ENCODE measurements at places on chromosomes 7 and 10.

DNA sequence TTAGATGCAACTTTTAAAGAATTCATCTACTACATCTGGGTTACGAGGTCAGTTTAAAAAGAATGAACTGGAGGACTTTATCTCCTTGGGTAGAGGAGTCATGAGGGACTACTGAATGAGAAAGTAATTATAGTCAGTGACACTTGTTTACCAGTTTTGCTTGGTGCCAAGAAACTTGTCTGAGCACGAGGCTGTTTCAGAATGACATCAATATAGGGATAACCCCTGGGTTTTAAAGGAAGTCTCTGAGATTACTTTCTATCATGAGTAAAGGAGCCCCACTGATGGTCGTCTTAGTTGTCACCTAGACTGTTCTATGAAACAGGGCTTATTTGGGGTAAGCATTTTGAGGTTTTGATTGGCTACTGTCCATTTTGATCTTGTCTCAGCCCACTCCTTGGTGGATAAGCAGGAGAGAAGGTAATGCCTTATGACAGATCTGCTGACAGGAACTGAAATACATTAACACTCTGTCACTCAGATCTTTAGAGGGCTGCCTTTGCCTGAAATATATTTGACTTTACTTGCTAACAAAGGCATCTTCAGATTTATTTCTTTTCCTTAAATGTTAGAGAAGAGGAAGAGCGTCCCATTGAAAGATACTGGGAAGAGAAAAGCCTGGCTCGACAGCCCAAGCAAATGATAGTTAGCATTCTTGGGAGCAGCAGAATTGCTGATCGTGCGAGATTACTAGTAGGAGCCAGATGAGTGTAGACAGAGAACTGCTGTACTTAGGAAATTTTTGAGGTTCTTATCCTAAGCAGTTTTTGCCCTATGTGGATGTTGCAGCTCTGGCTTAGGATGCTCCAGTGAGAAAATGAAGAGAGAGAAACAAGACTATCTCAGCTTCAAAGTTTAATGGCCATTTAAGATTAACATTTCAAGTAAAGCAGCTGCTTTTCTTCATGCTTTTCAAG, 299.2 kb upstream of the LRGUK start:
- no peak for DNase-seq

- no peak for DNase-seq
Measured at GRCh38 chr7:128458956-128459355, 3.3 kb downstream of the HILPDA start.

GRCh38 chr7:14478834-14479510, 423.6 kb downstream of the DGKB start:
- DNase-seq, result no peak

DNA sequence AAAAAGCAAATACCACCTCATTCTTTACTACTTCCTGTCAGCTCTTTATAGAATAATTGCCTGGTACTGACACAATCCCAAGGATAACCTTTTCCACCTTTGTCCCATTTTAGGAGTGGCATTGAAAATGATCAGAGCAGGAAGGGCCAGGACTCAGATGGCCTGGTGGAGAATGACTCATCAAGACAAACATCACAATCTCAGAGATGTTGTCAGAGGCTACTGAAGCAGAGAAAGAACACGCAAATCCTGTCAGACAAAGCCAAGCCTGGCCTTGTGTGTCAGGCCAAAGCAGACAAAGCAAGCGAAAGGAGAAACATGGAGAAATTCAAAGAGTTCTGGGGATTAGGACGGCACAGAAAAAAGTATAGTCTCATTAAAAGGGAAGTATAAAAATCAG, 40.9 kb downstream of the NSUN6 start:
- no peak for DNase-seq

DNA sequence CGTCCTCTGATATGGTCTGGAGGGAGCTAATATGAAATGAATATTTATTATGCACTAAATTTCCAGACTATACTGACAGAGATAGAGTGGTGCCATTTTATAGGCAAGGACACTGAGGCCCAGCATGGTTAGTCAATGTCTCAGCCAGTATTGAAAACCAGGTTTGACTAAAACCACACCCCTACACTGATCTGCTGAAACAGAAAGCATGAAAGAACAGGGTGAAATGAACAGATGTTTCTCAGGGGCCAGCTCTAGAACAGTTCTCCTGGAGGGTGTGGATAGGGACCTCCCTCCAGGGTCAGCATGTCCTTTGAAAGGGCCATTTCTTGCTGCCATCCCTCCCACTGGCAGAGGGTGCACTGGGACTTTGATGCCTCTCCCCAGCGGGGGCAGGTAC, 700.5 kb downstream of the GRID1 start:
- DNase-seq, result no peak

DNA sequence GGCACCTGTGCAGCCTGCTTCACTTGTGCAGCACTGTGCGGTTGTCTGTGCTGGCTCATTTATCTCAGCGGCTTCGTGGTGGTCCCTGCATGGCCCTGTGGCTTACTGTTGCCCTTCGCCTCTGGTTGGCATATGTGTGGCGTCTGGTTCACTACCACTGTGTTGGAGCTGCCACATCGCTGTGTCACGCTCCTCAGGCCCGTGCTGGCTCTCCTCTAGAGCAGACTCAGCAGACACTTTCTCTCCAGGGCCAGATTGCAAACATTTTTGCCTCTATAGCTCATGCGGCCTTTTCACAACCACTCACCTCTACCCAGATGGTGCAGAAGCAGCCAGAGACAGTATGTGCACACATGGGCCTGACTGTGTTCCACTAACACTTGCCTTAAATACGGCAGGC, 37.9 kb downstream of the PPP2R2D start:
- no peak for DNase-seq
